ENCODE measurements at places on chromosomes 5 and 9.
A peak's percentile ranks its signal among the peaks of the same experiment; 100 is the strongest.

GRCh38 chr5:103866169-103866568 is 303.6 kb upstream of the NUDT12 start:
- no peak for DNase-seq

DNA sequence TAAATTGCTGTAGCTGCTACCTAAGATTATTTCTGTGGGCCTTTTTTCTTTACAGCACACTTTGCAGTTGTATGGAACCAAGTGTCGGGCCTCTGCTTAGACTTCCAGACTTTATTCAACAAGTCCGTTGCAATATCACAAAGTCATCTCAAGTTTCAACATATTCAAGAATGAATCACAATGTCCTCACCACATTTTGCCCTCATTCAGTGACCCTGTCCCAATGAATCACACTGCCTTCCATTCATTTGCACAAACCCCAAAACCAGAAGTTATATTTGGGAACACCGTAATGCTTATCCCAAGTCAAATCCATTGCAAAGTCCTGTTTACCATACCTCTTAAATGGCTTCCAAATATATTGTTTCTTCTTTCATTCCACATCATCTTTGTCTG is 439.6 kb downstream of the CSNK1G3 start:
- DNase-seq = no peak

GRCh38 chr9:134737842-134738580 is 96.4 kb downstream of the COL5A1 start:
- DNase-seq = no peak

- DNase-seq = no peak
Measured at GRCh38 chr9:70065572-70065971, 21.9 kb downstream of the MAMDC2 start.

GRCh38 chr9:106718936-106719335 is 144.0 kb upstream of the ZNF462 start:
- no peak for DNase-seq

DNA sequence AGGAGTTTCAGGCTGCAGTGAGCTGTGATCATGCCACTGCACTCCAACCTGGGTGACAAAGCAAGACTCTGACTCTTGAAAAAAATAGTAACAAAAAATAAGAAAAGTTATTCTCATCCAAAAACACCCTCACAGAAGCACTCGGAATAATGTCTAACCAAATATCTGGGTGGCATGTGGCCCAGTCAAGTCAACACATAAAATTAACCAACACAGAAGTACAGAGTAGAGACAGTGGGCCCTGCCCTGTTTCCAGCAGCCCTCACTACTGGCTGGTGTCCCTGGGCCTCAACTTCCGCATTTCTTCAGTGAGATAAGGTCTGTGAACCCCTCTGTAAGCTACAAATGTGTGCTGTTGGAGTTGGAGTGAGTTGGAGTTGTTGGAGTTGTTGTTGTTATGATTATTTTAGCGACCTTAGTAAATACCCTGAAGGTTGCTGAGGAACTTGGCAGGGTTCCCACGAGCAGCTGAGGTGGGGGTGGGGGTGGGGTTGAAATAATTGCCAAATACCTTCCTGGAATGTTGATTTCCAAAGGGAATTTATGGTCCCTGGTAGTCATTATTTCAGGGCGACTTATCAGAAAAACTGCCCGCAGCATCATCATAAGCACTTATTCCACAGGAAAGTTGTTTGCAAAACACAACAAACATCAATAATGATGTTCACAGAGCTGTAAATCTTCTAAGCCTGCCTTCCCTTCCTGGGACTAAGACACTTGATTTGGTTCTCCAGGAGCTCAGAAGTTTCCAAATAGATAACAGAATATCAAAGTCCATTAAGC is 30.2 kb downstream of the C5orf15 start:
- no peak for DNase-seq

DNA sequence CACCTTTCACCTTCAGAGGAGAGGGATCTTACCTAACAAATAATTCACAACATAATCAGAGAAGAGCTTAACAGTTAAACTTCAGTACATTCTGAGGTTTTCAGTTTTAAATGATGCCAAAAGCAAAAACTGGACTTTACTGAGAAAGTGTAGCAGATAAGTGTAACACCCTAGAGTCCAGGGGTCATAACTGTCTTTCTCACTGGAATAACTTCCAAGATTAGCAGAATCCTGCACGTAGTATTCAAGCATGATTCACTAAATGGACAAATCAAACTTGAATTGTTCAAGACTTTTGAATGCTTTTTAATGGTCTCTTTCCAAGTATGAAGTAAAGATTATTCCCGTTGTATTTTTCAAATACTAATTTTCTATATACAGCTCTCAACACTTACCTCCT is 180.1 kb upstream of the NREP start:
- no peak for DNase-seq

DNA sequence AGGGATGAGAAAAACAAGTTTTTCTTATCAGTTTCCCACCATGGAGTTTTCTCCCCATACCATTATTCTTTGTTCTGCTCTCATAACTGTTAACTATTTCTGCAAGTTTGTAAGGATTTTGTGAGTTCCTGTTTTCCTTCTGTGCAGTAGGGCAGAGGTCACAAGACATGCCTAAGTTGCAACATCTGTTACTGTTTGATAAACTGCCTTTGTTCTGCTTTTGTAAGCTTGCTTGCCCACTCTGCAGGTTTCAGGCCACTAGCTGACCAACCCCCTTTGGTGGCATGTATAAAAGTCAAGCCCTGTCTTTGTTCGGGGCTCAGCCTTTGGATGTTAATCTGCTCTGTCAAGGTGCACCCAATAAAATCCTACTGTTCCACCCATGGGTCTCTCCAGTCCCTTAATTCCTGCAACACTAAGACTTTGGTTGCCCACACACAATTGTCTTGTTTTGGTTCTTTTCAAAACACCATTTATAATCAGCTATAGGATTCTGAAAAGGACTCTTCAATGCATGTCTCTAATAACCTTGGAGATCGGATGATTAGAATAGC is 545.4 kb downstream of the CDH9 start:
- no peak for DNase-seq

- peak; percentile 59 for DNase-seq
Measured at GRCh38 chr5:671459-672328, 21.5 kb downstream of the TPPP start.

DNA sequence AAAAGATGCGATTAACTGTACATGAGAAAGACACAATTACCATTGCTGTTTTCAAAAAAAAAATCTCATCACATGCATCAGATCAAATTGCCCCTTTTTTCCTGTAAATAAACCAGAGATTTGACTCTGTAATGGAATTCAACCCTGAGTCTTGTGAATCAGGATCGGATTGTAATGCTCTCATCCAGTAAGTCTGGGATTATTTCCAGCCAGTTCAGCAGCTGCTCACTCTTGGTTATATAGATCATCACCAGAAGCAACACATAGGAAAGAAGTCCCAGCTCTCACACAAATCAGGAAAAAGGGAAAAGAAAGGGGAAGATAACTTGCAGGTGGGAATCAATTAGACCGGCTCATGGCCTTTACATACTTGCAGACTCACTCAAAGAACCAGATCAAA is 97.8 kb upstream of the SPOCK1 start:
- no peak for DNase-seq

DNA sequence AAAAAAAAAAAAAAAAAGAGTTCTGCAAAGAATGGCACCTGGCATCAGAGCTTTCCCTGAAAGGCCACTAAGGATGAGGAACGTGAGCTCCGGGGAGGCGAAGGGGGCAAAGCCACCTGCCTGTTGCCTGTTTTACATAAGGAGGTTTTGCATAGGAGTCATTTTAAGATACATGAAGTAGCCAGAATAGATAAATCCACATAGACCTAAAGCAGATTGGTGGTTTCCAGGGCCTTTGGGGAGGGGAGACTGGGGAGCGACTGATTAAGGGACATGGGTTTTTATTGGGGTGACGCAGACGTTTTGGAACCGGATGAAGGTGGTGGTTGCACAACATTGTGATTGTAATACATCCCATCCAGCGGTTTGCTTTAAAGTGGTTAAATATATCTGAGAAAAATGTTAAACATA is 7.1 kb downstream of the NEK6 start:
- DNase-seq = no peak

DNA sequence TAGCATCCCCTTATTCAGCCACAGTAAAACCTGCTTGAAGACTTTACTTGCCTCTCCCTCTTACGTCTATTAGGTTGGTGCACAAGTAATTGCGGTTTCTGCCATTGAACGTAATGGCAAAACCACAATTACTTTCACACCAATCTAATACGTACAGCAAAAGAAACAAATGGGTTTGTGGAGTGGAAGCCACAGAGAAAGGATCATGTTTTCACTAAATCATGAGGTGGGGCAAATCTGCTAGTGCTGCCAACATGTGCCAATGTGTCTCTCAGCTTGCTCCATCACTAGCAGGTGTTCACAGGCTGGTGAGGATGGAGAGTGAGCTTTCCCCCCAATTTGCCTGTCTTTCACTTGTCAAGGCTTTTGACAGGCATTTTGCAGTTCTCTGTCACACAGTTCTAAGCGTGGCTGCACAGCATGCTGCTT is 15.9 kb downstream of the DMAC1 start:
- DNase-seq = no peak

- DNase-seq = no peak
Measured at GRCh38 chr5:73160239-73160671, 12.7 kb upstream of the TMEM174 start.

DNA sequence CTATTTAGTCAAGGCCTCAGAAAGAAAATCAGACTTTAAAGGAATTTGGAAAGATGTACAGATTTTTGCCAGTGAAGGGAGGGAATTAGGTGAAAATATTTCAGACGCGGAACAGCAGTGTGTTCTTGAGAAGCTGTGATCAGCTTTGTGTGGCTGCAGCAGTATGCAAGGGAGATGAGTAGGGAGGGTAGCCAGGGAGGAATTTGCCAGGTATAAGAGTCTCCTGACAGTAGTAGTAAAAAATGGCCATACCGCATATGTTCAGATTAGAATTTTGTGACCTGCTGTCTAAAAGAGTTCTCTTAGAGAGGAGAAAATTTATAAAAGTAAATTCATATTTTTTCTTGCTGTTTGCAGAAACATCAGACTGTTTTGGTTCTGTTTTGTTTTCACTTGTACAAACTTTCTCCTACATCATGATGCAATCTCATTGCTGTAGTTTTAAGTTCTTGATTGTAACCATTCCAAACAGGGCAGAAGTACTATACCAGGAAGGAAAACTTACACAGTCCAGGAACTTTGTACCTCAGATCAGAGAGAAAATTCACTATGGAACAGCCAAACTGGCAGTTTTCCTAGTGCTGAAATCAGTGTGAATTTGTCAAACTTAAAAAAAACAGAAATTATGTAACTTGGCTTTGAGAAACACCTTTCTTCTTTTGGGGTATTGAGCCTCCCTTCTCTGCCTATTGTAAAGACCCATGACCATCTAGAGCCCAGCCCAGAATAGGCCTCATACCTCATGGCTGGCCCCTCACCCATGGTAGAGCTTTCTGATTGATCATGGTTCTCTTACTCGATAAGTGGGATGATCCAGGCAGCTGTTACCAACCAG is 78.4 kb upstream of the NR3C1 start:
- no peak for DNase-seq

DNA sequence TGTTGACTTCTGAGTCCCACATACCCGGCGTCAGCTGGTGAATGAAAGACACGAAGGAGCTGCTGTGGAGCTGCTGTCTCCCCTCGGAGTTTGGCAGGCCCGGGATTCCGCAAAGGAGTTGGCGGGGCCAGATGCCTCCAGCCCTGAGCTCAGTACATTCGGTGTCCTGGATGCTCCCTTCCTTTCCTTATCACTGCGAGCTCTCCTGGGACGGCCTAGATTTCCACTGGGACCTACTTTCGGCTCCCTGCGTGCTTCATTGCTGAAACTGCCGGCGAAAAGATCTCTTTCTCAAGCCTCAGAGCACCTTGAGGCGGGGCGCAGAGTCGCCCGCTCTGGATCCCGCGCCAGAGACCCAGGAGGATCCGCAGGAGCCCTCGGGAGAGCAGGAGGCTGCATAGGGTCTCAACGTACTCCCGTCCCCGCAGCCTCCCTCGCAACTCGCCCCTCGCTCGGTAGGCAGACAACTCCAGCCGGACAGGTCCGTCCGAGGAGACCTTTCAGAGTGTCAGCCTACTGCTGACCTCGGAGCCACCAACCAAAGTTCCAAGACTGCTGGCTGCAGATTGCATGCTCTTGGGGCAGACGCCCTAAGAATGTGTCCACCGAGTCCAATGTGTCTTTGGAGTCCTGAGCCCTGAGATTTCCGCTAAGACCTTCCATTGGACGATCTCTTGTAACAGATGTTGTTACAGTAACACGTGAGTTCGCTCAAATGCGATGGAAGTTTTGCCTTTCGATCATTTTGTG is 6.1 kb downstream of the ANXA2R start:
- DNase-seq = no peak

- DNase-seq = no peak
Measured at GRCh38 chr5:90930756-90931431, 372.3 kb downstream of the ADGRV1 start.

DNA sequence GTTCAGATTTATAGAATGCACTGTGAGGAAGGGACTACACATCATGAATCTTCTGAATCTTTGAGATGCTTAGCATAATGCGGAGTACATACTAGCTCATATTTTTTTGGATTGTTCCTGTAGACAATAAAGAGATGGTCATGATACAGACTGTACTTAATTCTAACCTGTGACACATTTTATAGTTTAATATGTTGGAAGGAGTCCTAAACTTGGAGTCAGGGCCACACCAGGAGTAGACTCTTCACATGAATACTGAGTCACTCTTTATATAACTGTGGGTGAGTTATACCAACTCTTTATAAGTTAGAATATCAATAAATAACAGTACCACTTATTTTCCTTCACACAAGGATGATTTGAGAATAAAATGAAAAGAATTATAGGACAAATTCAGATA is 16.9 kb downstream of the C9orf85 start:
- no peak for DNase-seq

DNA sequence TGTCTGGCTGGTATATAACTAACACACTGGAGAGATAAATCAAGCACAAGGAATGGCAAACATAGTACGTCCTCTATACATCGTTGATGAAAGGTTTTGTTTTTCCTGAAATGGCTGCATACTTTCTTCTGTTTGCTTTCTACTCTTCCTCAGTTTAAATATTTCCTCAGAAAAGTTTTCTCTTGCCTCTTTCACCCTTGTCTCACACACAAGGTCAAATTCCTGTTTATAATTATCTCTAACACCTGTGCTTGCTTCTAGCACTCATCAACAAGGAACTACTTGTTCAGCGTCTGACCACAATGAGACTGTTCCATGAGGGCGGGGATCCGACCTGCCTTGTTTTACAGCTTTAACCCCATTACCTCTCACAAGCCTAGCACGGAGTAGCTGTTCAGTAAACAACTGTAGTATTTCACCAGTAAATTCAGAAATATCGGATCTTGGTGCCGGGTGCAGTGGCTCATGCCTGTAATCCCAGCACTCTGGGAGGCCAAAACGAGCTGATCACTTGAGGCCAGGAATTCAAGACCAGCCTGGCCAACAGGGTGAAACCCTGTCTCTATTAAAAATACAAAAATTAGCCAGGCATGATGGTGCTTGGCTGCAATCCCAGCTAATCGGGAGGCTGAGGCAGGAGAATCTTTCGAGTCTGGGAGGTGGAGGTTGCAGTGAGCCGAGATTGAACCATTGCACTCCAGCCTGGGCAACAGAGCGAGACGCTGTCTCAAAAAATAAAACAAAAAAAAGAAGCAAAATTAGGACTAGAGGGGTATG is 37.0 kb downstream of the NR6A1 start:
- no peak for DNase-seq

GRCh38 chr5:16812911-16813310 is 123.2 kb downstream of the MYO10 start:
- no peak for DNase-seq

GRCh38 chr9:114178076-114178475 is 22.7 kb downstream of the COL27A1 start:
- no peak for DNase-seq

GRCh38 chr5:112681481-112681908 is 56.2 kb upstream of the APC start:
- DNase-seq = no peak
